ENCODE measurements at places on chromosomes 4 and X. TPM values are rescaled to one million over a fixed set of nuclear protein-coding genes. Genes with fewer than 3 reads are reported as not detected.
A peak's percentile ranks its signal among the peaks of the same experiment; 100 is the strongest.

PAGE2B gene
- not detected for total RNA-seq

ARHGAP36 gene
- 1.6 TPM for total RNA-seq

TRIM61 gene
- total RNA-seq, result 2.1 TPM

PAGE4 gene
- total RNA-seq, result not detected

ZCCHC13 gene
- total RNA-seq, result not detected

PAK3 gene
- total RNA-seq, result 10.8 TPM

WAS gene
- 0.82 TPM for total RNA-seq

RAB40A gene
- total RNA-seq, result 0.51 TPM

- no peak overlapping the region for H3K4me3 ChIP-seq
- H3K36me3 ChIP-seq, result peaks cover 4% of the 10 kb centered on the region
- DNase-seq, result no peak
- peak overlapping the region; percentile 48 for H3K27ac ChIP-seq
- H3K4me1 ChIP-seq, result peaks cover 23% of the 10 kb centered on the region
Measured at GRCh38 chr4:128653527-128654444, 155.7 kb upstream of the JADE1 start.

- H3K27me3 ChIP-seq, result no peaks in the 10 kb centered on the region
- peaks cover 5% of the 10 kb centered on the region for H3K4me1 ChIP-seq
- DNase-seq, result no peak
Measured at GRCh38 chr4:16579866-16580265, 318.6 kb downstream of the LDB2 start.

GRCh38 chrX:116657071-116657470, 194.3 kb upstream of the CT83 start:
- no peak for DNase-seq

DNA sequence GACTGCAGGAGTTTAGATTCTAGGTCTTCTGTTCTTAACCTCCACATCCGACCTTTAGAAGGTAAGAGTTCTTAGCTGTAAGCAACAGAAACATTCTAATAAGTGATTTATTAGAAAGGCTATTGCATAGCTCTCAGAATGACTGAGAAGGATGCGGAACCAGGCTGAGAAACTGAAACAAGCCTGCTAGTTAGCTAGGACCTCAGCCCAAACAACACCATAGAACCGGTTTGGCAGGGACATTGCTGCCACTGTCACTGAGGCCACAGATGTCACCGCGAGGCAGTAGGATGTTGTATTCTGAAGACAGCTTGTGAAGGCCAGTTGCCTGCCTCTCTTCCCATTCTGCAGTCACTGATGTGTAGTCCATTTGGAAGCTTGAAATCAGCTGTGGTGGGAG, 160.0 kb upstream of the ARX start:
- DNase-seq, result no peak
- peaks cover 4% of the 10 kb centered on the region for H3K27me3 ChIP-seq
- H3K27ac ChIP-seq, result no peak overlapping the region
- H3K4me3 ChIP-seq, result no peak overlapping the region
- no peaks in the 10 kb centered on the region for H3K36me3 ChIP-seq

GRCh38 chrX:63250253-63250868, 100.8 kb downstream of the SPIN4 start:
- H3K4me1 ChIP-seq, result no peaks in the 10 kb centered on the region
- H3K27me3 ChIP-seq, result no peaks in the 10 kb centered on the region
- no peak for DNase-seq
- H3K27ac ChIP-seq, result no peak overlapping the region
- no peak overlapping the region for H3K4me3 ChIP-seq

DNA sequence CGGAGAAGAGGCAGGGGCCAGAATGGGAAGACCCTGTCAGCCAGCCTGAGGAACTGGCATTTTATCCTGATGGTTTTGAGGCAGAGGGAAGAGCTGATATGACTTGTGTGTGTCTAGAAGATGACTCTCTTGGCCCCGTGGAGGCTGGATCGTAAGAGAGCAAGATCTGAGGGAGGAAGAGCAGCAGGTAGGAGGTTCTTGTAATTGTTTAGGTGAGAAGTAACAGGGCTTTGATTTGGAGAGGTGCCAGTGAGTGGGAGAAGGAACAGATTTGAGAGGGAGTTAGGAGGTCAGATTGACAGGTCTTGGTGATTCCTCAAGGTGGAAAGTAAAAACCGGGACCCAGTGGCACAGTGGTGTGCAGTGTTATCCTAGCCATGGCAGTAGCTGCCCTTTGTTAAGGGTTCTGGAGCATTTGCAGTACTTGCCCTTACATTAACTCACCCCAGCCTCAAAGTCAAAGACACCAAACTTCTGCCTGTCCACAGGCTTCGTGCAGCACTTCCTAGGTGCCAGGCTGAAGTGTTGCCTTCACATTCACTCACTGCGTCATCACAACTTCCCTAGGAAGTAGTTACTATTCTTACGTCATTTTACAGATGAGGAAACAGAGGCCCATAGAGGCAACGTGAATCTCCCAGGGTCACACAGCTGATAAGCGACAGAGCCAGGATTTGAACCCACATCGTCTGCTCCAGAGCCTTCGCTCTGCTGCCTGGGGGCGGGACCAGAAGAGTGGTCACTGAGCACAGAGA, 23.7 kb downstream of the RTL5 start:
- no peak overlapping the region for H3K27ac ChIP-seq
- peaks cover 6% of the 10 kb centered on the region for H3K36me3 ChIP-seq
- H3K27me3 ChIP-seq, result peaks cover 5% of the 10 kb centered on the region
- no peak overlapping the region for H3K4me3 ChIP-seq
- DNase-seq, result no peak

DNA sequence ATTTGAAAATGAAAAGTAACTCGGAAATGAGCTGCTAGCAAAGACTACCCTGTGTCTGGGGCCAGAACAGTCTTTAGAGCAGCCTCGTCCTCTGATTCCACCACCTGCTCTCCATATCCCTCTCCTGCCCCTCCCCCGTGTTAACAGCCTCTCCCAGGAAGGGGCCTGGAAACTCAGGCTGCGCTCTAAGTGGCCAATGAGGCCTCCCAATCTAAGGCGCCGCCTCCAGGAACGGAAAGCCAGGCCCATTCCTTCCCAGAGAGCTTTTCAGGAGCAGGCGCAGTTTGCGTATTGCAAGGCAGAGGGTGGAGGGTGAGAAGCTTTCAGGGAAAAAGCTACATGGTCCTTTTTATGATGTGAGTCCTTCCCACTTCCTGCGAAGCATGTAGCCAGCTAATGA, 31.2 kb downstream of the RS1 start:
- H3K27me3 ChIP-seq, result no peaks in the 10 kb centered on the region
- H3K4me1 ChIP-seq, result no peaks in the 10 kb centered on the region
- H3K36me3 ChIP-seq, result no peaks in the 10 kb centered on the region

DNA sequence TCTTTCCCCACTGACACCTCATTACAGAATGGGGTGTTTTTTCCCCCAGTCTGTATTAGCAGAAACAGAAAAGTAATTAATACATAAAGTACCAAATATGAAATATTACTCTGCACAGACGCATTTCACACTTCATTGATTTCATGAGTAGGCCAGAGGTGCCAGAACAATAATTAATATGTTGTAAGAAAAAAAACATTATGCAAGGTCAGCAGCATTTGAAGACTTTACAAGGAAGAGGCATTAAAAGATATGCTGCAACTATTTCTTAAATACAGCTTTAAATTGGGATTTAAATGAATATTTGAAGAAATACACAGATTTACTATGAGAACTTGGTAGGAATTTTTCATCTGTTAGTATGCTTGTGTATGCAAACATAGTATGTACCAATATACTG, 37.7 kb downstream of the NAA11 start:
- no peak for DNase-seq
- H3K27me3 ChIP-seq, result no peaks in the 10 kb centered on the region

- DNase-seq, result no peak
- H3K27ac ChIP-seq, result no peak overlapping the region
- no peak overlapping the region for H3K4me3 ChIP-seq
- H3K27me3 ChIP-seq, result no peaks in the 10 kb centered on the region
- peaks cover 13% of the 10 kb centered on the region for H3K4me1 ChIP-seq
- peaks cover 2% of the 10 kb centered on the region for H3K36me3 ChIP-seq
Measured at GRCh38 chr4:142373610-142374009, 472.5 kb downstream of the INPP4B start.

DNA sequence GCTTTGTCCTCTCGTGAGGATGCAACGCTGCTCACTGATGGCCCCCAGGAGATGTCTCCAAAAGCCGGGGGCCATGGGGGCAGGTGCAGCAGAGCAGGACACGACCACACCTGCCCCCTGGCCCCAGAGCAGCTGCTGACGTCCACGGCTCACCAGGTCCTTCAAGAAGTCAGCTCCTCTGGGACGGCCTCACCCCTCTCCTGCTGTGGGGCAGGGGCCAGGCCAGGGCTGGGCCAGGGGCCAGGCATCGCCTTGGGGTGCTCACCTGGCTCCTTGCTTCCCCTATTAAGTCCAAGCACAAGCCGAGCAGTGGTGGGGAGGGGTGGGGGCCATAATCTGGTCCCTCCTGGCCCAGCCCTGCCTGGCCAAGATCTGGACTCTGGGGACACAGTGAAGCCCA, 28.6 kb upstream of the MXD4 start:
- DNase-seq, result no peak
- no peaks in the 10 kb centered on the region for H3K36me3 ChIP-seq
- no peak overlapping the region for H3K4me3 ChIP-seq
- H3K4me1 ChIP-seq, result peaks cover 11% of the 10 kb centered on the region
- H3K27ac ChIP-seq, result no peak overlapping the region

DNA sequence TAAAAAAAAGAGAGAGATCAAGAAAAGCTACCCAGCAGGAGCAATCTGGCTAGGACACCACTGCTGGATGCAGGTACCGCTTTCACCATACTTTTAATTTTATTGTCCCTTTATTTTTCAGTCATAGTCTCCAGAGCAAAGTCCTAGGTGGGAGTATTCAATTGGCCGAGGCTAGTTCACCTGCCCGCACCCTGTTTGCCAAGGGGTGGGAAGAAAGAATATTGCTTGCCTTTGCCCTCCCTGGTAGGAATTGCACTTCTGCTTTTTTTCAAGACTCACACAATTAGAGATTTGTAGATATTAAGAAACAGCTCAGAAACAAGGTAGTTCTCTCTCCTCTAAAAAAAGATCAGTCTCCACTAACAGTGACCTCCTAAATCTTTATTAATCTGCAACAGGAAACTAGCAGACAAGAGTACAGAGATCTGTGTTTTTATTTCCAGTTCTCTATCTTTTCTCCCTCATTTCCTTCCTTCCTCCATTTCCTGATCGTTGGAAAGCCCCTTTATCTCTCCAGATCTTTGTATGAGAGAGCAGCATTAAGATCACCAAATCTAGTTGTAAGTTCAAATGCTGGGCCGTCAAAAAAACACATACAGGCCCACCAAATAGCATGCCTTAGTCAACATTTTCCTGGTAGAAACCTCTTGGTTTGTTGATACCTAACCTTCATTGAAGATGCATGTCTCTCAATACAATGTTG, 9.4 kb upstream of the RPGR start:
- H3K27ac ChIP-seq, result no peak overlapping the region
- H3K36me3 ChIP-seq, result no peaks in the 10 kb centered on the region
- H3K4me1 ChIP-seq, result no peaks in the 10 kb centered on the region
- DNase-seq, result no peak
- H3K4me3 ChIP-seq, result no peak overlapping the region

- H3K27me3 ChIP-seq, result no peaks in the 10 kb centered on the region
- no peaks in the 10 kb centered on the region for H3K36me3 ChIP-seq
- H3K4me3 ChIP-seq, result no peak overlapping the region
- no peak overlapping the region for H3K27ac ChIP-seq
Measured at GRCh38 chrX:28717864-28718263, 130.6 kb downstream of the IL1RAPL1 start.

GRCh38 chr4:59823311-59823710, 1376.8 kb upstream of the ADGRL3 start:
- H3K27ac ChIP-seq, result no peak overlapping the region
- no peaks in the 10 kb centered on the region for H3K4me1 ChIP-seq
- DNase-seq, result no peak
- no peaks in the 10 kb centered on the region for H3K36me3 ChIP-seq

DNA sequence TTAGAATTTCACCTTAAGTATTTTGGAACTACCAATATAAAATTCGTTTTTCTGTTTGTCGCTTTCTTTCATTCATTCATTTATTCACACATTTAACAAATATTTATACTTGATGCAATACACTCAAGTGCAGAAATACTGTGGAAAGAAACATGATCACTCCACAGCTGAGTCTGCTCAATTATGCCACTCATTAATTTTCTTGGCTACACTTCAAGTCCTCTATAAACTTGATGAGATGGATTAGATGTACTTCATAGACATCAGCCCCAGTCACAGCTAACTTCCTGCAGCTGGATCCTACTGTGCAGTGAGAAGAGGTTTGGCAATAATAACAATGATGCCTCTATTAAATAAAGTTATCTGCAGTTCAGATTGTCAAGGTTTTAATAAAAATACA, 208.1 kb downstream of the PDGFC start:
- H3K4me1 ChIP-seq, result peaks cover 9% of the 10 kb centered on the region
- peaks cover 32% of the 10 kb centered on the region for H3K36me3 ChIP-seq
- no peak overlapping the region for H3K27ac ChIP-seq
- H3K27me3 ChIP-seq, result no peaks in the 10 kb centered on the region
- no peak overlapping the region for H3K4me3 ChIP-seq

GRCh38 chr4:89411539-89412309, 104.1 kb upstream of the GPRIN3 start:
- H3K4me3 ChIP-seq, result no peak overlapping the region
- H3K4me1 ChIP-seq, result peaks cover 3% of the 10 kb centered on the region
- no peak for DNase-seq
- H3K27ac ChIP-seq, result no peak overlapping the region
- H3K36me3 ChIP-seq, result no peaks in the 10 kb centered on the region

- no peak overlapping the region for H3K4me3 ChIP-seq
- DNase-seq, result no peak
- H3K27me3 ChIP-seq, result no peaks in the 10 kb centered on the region
- H3K4me1 ChIP-seq, result no peaks in the 10 kb centered on the region
- H3K27ac ChIP-seq, result no peak overlapping the region
Measured at GRCh38 chrX:41932885-41933284, 9.5 kb upstream of the CASK start.

DNA sequence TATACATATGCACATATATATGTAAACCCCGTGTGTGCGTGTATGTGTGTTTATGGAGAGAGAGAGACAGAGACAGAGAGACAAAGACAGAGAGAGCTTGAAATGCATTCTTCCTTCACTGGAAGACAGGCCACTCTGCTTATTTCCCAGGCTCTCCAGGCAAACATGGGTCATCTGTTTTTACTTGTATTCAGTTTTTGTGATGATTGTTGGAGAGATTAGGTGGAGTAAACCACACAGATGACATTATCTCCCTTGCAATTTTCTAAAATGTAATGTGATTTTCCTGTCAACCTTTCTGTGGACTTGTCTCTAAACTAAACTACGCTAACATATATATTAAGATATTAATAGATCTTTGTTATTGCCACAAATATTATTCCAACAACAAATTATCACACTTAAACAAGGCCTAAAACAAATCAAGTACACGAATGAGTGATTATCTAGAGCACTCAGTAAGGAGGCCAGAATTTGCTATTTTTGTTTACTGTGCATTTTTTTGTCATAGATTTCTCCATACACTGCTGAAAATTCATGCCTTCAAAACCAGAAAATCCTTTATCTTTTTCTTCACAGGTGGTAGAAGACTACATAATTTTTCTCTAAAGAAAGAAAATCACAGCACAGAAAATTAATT, 251.8 kb upstream of the SLIT2 start:
- H3K4me1 ChIP-seq, result no peaks in the 10 kb centered on the region
- no peak overlapping the region for H3K27ac ChIP-seq
- H3K36me3 ChIP-seq, result no peaks in the 10 kb centered on the region

- H3K27ac ChIP-seq, result peak overlapping the region; percentile 18
- peak overlapping the region; percentile 81 for H3K4me3 ChIP-seq
- H3K36me3 ChIP-seq, result no peaks in the 10 kb centered on the region
- no peak for DNase-seq
Measured at GRCh38 chrX:40104985-40105834, 7.5 kb upstream of the BCOR start.
